H7 (cell line): ENCODE measurements at places on chromosomes 3 and 15. TPM values are rescaled to one million over a fixed set of nuclear protein-coding genes. Genes with fewer than 3 reads are reported as not detected.
A peak's percentile ranks its signal among the peaks of the same experiment; 100 is the strongest.

GRCh38 chr3:99817047-99817436 lies 620 bp upstream of the CMSS1 start:
- peak; percentile 27 for DNase-seq

DNA sequence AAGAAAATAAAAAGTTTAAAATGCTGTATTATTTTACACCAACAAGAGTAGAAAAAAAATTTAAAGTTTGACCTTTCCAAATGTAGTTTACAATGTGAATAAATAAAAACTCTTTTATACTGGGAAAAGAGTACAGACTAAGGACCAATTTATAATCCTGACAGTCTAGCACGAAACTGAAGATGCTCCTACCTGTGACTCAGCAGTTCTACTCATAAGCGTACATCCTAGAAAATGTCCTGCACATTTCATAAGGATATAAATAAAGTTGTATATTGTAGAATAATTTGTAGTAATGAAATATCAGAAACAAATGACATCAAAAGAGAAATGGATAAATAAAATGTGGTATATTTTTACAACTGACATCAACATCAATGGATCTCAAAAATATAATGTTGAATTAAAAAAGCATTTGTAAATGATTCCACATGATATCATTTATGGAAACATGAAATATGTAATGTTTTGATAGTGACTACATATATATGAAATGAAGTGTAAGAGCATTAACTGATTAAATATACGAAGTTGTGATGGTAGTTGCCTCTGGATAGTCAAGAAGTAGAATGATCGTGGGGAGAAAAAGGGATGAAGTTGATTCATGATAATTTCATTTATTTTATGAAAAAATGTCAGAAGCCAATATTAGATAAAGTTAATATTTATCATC lies 161.3 kb upstream of the CBLB start:
- no peak for DNase-seq

- no peak for DNase-seq
These were observed 13.5 kb downstream of the PPP4R2 start for GRCh38 chr3:73010158-73010557.

GRCh38 chr3:174219738-174220137 lies 639.4 kb upstream of the NAALADL2 start:
- no peak for DNase-seq

GRCh38 chr3:140509534-140509933 lies 168.3 kb upstream of the TRIM42 start:
- DNase-seq, result no peak

- no peak for DNase-seq
These were observed 44.0 kb upstream of the ETV5 start for GRCh38 chr3:186152889-186153292.

DNA sequence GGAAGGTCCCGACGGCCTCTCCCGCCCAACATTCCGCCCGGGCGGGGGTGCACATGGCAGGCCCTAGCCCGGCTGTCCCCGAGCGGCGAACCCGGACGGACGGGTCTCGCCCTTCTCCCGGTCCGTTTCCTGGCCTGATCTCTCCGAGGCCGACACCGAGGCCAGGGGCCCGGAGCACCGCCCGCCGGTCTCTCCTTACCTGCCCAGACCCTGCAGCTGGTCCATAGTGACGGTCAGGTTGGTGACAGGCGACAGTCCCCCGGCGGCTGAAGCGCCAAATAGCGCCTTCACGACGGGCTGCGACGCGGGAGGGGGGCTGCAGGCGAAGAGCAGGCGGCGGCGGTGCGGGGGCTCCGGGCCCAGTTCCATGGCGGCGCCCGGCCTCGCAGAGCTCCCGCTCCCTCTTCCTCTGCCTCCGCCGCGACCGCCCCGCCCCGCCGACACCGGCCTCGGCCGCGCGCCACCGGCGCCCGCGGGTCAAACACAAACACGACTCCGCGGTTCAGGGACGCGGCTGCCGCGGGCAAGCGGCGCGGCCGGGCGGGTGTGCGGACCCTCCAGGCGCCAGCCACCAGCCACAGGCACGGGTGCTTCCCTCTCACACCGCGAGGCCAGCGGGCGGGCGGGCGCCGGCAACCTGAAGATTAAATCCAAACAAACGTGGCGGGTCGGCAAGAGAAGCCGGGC lies 495 bp downstream of the CDC25A start:
- peak; percentile 70 for DNase-seq

- no peak for DNase-seq
These were observed 156.8 kb upstream of the UBE2E1 start for GRCh38 chr3:23648996-23649395.

GRCh38 chr3:8464668-8465067 lies 37.0 kb upstream of the LMCD1 start:
- DNase-seq, result no peak

- no peak for DNase-seq
These were observed 53.9 kb downstream of the MEF2A start for GRCh38 chr15:99619712-99620111.

- DNase-seq, result peak; percentile 25
These were observed 103.6 kb upstream of the THSD4 start for GRCh38 chr15:71011503-71012155.

DNA sequence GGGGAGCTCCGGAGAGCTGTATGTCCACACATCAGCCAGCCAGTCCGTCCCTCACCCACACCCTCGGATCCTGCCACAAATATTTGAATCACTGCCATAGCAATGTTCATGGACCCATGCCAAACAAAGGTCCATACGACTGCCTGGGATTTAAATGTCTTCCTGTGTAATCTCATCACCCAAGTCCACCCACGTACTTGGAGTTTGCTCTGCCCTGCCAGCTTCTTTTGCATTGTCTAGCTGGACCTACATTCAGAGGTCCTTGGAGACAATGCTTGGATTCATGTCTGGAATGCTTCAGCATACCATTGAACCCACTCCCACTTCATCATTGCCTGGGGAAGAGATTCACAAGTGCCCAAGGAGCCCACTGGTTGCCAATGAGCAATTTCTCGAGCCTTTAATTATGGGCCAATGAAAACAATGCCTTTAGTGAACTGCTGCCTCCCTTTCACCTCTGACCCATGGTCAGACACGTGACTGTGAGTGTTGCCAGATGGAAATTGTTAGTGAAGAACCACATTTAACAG lies 90.4 kb upstream of the PHLDB2 start:
- DNase-seq, result no peak

DNA sequence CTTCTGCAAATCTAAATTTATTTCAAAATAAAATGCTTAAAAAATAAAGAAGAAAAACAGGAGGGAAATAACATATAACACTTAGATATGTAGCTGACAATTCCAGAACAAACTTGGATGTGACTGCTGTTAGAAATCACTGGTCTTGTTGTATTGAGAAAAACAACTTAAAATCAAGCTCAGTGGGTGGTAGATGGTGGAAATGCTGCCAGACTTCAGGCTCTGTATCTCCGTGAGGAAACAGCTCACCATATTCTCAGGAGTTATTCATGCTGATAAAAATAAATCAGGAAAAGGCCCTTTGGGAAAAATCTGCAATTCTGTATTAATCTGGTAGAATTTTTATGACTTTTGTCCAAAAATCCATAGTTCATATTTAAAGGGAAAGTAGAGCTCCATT lies 477.6 kb downstream of the RAP2B start:
- DNase-seq, result no peak

DNA sequence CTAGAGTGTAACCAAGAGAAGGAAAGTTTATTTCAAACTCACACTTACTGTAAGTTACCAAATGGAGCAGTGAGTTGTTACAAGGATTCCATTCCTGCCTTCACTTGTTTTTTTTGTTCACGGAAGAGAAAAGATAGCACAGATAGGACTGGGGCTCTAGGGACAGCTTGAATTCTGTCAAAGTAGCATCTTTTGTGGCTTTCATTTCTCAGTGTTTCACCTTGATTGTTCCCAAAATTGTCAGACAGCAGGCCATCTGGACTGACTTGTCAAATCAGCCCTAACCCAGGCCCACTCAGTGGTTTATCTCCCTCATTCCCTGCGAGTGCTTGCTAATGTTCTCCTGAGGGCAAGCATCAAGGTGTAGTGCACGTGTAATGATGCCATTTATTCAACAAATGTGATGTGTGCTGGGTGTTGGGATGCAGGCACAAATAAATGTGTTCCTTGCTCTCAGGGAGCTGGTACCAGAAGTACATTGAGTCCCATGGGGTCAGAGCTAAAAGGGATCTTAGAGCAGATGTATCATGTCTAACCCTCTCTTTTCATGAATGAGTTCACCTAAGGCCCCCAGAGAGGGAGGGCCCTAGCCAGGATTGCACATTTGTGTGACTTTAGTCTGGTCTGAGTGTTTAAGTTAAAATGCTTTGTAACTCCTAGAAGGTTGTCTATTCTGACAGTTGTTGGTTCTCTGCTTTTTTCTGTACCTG lies 49.1 kb downstream of the PDHB start:
- DNase-seq, result no peak

DNA sequence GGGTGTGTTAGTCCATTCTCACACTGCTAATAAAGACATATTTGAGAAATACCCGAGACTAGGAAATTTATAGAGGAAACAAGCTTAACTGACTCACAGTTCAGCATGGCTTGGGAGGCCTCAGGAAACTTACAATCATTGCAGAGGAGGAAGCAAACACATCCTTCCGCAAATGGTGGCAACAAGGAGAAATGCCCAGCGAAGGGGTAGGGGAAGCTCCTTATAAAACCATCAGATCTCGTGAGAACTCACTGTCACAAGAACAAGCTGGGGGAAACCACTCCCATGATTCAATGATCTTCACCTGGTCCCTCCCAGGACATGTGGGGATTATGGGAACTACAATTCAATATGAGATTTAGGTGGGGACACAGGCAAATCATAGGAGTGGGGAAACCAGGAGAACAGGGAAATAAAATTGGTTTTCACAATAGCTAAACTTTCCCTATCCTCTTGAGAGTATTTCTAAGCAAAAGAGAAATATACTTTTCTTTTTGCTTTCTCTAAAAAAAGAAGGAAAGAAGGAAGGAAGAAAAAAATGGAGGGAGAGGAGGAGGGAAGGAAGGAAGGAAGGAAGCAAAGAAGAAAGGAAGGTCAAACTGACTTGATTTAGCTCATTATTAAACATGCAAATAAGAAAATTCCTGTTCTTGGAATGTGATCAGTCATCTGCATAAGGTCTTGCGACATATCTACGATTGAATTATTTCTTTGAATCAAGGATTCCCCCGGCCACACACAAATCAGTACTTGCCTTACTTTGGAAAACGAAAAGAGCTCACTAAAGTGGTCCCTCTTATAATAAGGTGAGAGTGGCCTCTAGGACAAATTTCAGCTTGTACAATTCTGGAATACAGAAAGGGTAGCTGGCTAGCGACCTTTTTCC lies 75.2 kb downstream of the LIPC start:
- DNase-seq, result no peak

GRCh38 chr3:44045476-44046275 lies 196.0 kb upstream of the TOPAZ1 start:
- no peak for DNase-seq

DNA sequence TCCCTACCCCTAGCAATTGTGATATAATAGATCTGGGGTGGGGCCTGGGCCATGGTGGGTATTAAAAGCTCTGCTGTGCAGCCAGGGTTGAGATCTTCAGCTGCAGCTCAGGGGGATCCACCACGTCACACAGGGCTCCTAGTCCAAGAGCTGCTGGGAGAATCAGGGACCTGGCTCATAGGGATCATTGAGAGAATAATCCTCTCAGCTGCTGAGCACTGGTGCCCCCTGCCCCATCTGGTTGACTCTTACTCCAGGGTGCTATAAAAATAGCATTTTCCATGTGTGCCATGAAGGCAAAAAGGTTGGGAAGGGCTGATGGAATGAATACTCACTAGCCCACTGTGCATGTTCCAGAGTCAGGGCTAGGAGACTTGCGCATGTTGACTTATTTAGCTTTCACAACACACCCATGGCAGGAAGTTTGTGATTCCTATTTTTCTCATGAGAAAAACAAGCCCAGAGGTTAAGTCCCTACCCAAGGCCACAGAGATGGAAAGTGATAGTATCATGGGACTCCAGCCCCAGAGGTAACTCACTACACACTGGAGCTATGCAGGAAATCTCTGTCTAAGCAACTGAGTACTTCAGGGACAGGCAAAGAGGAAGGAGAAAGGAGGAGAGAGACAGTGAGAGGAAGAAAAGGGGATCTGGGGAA lies 94.6 kb upstream of the HERC1 start:
- DNase-seq, result no peak

GRCh38 chr3:36248374-36248773 lies 131.9 kb upstream of the STAC start:
- DNase-seq, result peak; percentile 2

GRCh38 chr3:148510116-148510515 lies 187.6 kb upstream of the AGTR1 start:
- no peak for DNase-seq

GRCh38 chr3:37676885-37677284 lies 184.8 kb upstream of the CTDSPL start:
- no peak for DNase-seq

GRCh38 chr3:111531446-111531845 lies 10.6 kb upstream of the CD96 start:
- no peak for DNase-seq

- DNase-seq, result peak; percentile 9
These were observed 188.4 kb upstream of the ST8SIA2 start for GRCh38 chr15:92205255-92205739.

GRCh38 chr3:187920913-187921312 lies 175.6 kb upstream of the BCL6 start:
- no peak for DNase-seq

The LSMEM2 gene
- total RNA-seq, result 0.07 and 1.2 TPM in 2 replicates

The EBLN2 gene
- total RNA-seq, result 2.4 and 4.3 TPM in 2 replicates

The ANKRD63 gene
- 0.22 and 0.45 TPM in 2 replicates for total RNA-seq

The UMPS gene
- 34.8 and 48.1 TPM in 2 replicates for total RNA-seq

The PSTPIP1 gene
- 0.21 and 1.3 TPM in 2 replicates for total RNA-seq

The ARF4 gene
- 152 and 153 TPM in 2 replicates for total RNA-seq

The TAGLN3 gene
- 3.5 and 4.5 TPM in 2 replicates for total RNA-seq

The NOX5 gene
- total RNA-seq, result not detected in 2 replicates
